ENCODE measurements at places on chromosomes 2 and 18.

GRCh38 chr2:218991674-218992168, 1.5 kb downstream of the CRYBA2 start:
- no peak for DNase-seq

- no peak for DNase-seq
Measured at GRCh38 chr2:68561372-68561771, 82.0 kb upstream of the PROKR1 start.

GRCh38 chr2:88452980-88453582, 588 bp upstream of the FOXI3 start:
- peak; percentile 11 for DNase-seq

DNA sequence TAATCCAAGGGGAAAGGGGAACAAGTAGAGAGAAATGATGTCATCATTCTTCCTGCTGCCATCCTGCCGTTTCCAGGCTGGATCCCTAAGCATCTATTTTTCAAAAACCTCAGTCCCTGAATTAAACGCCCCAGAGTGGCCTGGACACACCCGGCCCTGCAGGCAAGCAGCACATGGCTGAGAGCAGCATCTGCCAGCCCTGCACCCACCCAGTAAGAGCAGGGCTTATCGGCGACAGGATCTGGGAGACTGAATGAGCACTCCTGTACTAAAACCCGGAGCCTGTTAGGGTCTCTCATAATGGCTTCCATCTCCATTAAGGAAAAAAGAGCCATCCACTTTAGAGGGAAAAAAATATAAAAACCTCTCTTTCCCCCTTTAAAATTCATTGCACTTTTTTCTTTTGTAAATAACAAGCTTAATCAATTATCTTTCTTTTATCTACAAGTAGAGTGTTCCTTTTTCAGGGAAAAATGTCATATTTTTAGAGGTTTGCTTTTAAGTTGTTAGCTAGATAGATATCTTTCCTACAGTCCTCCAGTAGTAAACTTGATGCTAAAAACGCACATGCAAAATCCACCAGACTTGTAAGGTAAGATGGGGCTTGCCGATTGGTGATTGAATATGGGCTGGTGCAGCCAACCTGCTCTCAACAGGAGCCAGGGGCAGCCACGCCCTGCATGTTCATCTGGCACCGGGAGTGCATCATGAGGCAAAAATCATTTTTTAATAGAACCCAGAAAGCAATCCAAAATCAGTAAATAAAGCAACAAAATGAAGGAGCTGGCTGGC, 457.8 kb downstream of the EIPR1 start:
- DNase-seq = no peak

DNA sequence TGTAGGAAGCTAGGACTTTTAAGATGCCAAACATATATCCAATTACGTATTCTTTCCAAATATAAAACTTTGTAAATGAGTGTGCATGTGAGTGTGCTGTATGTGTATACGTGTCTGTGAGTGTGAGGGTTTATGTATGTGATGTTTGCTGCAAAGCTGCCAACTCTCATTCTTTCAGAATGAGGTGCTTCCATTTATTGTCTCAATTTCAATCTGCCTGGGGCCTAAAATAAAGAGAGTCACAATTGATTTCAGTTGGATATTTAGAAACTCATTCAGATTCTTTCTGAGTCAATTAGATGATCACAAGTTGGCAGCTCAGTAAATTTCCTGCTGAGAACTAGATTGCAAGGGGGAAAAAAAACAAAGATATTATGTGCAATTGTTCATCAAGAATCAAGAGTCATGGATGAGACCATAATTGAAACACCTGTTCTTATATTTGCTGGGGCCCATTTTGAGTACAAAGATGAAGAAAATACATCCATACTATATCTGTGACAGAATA, 621.2 kb upstream of the ACVR2A start:
- DNase-seq = no peak

DNA sequence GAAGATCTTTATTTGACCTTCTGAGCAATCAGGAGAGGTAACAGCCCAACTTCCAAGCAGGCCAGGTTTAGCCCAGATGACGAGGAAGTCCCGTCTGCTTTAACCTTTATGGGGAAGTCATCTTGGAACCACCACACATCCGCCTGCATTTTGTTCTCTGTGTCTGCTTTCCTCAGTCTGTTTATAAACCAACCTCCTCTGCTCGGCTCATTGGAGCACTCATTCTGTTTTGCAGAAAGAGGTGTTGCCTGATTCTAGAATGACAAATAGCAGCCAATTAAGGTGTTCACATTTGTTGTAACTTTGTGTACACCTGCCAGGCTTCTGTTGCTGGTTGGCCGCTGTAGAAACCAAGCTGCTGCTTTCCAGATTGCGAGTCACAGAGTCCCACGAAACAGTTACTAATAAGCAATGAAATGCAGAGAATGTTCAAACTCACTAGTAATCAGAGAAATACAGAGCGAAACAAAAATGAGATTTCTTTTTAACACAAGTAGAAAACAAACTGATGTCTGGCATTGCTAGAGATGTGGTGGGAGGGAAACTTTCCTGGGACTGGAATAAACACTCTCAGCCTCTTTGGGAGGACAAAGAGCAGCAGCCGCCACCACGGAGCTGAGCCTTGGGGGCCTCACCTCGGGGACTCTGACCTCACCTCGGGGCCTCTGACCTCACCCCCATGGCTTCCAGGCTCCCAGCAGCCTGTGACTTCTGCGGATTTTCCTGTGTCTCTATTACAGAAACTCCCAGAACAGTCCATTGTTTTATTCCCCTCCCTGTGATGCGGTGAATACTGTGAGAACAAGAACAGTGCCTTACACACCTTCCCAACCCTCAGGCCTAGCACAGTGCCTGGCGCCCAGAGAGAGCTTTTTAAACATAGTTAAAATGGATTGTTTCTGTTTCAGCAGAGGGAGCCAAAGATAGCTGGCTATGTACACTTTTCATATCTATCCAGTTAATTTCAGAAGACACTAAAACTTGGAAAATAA, 64.0 kb downstream of the MBP start:
- DNase-seq = no peak

DNA sequence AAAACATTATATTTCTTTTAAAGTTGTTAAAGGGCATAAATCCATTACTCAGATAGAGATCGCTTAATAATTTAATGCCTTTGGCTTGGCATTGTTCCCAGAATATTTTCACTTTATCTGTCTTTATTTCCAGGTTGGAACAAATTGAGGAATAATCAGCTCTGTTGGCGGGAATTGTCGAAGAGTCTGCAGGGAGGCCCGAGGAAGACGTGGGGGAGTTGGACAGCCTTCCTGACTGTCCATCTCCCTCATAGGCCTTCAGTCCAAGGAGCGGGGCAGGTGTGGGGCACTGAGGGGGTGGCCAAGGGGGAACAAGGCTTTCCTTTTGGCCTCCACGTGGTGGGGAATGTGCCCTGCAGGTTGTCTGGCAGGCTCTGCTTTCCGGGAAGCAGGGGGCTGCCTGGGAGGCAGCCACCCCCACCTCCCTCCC, 179.6 kb downstream of the ZBTB7C start:
- no peak for DNase-seq

Measured in HAP-1 (cell line).